ENCODE measurements at places on chromosomes 11 and 22.
A peak's percentile ranks its signal among the peaks of the same experiment; 100 is the strongest.

DNA sequence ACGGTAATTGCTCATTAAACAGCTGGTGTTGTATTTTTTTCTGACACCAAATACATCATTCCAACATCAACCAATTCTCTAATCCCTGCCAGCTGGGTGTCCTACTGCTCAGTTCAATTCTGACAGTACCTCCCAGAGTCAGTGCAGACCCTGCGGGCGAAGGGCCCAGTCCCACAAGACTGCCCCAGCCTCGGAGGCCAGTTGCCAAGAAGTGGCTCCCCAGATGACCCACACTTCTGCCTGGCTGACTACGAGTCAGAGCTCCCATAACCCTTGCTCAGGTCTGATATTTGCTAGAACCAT lies 147.2 kb downstream of the CTTN start:
- no peaks in the 10 kb centered on the region for H3K4me1 ChIP-seq
- no peaks in the 10 kb centered on the region for H3K27me3 ChIP-seq
- H3K36me3 ChIP-seq = no peaks in the 10 kb centered on the region
- H3K27ac ChIP-seq = no peak overlapping the region
- H3K4me3 ChIP-seq = no peak overlapping the region

GRCh38 chr11:9567401-9567800 lies 6.1 kb upstream of the WEE1 start:
- no peaks in the 10 kb centered on the region for H3K27me3 ChIP-seq
- H3K4me1 ChIP-seq = peaks cover 43% of the 10 kb centered on the region
- no peak overlapping the region for H3K4me3 ChIP-seq
- H3K27ac ChIP-seq = peak overlapping the region; percentile 97
- H3K36me3 ChIP-seq = no peaks in the 10 kb centered on the region
- no peak for DNase-seq

- H3K27ac ChIP-seq = no peak overlapping the region
- H3K36me3 ChIP-seq = no peaks in the 10 kb centered on the region
- DNase-seq = no peak
- H3K4me1 ChIP-seq = peaks cover 15% of the 10 kb centered on the region
- H3K27me3 ChIP-seq = no peaks in the 10 kb centered on the region
Observed at GRCh38 chr11:120130176-120130980, 7.5 kb downstream of the TRIM29 start.

DNA sequence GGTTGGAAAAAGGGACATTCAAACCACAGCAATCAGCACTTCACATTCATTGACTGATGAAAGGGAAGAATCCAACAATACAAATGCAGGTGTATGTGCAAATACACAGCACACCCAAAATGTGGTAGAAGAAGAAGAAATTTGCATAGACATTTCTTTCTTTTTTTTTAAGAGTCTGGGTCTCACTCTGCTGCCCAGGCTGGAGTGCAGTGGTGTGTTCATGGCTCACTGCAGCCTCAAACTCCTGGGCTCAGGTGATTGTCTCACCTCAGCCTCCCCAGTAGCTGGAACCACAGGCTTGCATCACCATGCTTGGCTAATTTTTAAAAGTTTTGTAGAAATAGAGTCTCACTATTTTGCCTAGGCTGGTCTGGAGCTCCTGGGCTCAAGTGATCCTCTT lies 21.9 kb downstream of the CARS1 start:
- no peaks in the 10 kb centered on the region for H3K27me3 ChIP-seq
- H3K36me3 ChIP-seq = no peaks in the 10 kb centered on the region
- no peak overlapping the region for H3K27ac ChIP-seq
- DNase-seq = no peak
- no peak overlapping the region for H3K4me3 ChIP-seq

DNA sequence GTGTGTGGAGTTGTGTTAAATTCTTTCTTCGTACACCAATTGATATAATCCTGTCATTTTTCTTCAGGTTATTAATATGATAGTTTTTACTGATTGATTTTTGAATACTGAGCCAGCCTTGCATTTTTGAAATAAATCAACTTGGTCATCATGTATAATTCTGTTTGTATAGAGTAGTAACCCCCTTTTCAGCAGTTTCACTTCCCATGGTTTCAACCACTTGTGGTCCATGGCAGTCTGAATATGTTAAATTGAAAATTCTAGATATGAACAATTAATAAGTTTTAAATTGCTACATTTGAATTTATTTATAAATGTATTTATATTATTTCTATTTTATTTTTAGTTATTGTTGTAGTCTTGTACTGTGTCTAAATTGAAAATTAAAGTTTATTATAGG lies 32.6 kb downstream of the MS4A6A start:
- no peak for DNase-seq
- H3K27me3 ChIP-seq = no peaks in the 10 kb centered on the region
- H3K27ac ChIP-seq = no peak overlapping the region
- H3K4me1 ChIP-seq = no peaks in the 10 kb centered on the region

- DNase-seq = no peak
- H3K4me3 ChIP-seq = no peak overlapping the region
- H3K4me1 ChIP-seq = no peaks in the 10 kb centered on the region
- no peaks in the 10 kb centered on the region for H3K36me3 ChIP-seq
Observed at GRCh38 chr11:36931139-36931538, 333.1 kb upstream of the RAG2 start.

- H3K27ac ChIP-seq = peak overlapping the region; percentile 8
- peaks cover 44% of the 10 kb centered on the region for H3K4me1 ChIP-seq
- no peaks in the 10 kb centered on the region for H3K36me3 ChIP-seq
Observed at GRCh38 chr22:37568012-37568411, 7.7 kb downstream of the CDC42EP1 start.

GRCh38 chr11:7347611-7348431 lies 96.1 kb downstream of the SYT9 start:
- H3K4me3 ChIP-seq = no peak overlapping the region
- no peaks in the 10 kb centered on the region for H3K27me3 ChIP-seq
- peaks cover 18% of the 10 kb centered on the region for H3K4me1 ChIP-seq
- H3K27ac ChIP-seq = peak overlapping the region; percentile 74
- DNase-seq = no peak
- no peaks in the 10 kb centered on the region for H3K36me3 ChIP-seq

- no peaks in the 10 kb centered on the region for H3K36me3 ChIP-seq
- no peak for DNase-seq
- H3K4me3 ChIP-seq = no peak overlapping the region
- peaks cover 49% of the 10 kb centered on the region for H3K4me1 ChIP-seq
- peak overlapping the region; percentile 54 for H3K27ac ChIP-seq
Observed at GRCh38 chr11:57792060-57792541, 30.5 kb downstream of the CTNND1 start.

- no peaks in the 10 kb centered on the region for H3K36me3 ChIP-seq
- H3K27me3 ChIP-seq = no peaks in the 10 kb centered on the region
- no peak overlapping the region for H3K4me3 ChIP-seq
- H3K4me1 ChIP-seq = peaks cover 20% of the 10 kb centered on the region
Observed at GRCh38 chr11:88280673-88281316, 56.7 kb downstream of the CTSC start.

DNA sequence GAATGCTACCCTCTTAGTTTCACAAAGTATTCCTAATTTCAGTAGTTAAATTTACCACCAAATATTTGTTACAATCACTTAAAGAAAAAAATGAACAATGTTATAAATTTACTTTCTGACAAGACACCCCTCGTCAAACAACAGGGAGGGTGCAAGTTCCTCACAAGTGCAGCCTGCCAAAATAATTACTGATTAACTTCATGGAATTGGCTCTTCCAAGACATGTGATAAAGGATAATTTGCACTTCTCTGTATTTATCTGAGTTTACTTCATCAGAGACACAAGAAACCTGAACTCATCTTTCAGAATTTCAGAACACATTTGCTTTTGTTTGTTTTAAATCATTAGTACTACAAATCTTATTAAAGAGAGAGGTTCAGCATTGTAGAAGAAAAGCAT lies 66.5 kb downstream of the LARGE2 start:
- H3K4me3 ChIP-seq = no peak overlapping the region
- no peaks in the 10 kb centered on the region for H3K27me3 ChIP-seq
- H3K36me3 ChIP-seq = no peaks in the 10 kb centered on the region
- peaks cover 5% of the 10 kb centered on the region for H3K4me1 ChIP-seq
- no peak for DNase-seq

DNA sequence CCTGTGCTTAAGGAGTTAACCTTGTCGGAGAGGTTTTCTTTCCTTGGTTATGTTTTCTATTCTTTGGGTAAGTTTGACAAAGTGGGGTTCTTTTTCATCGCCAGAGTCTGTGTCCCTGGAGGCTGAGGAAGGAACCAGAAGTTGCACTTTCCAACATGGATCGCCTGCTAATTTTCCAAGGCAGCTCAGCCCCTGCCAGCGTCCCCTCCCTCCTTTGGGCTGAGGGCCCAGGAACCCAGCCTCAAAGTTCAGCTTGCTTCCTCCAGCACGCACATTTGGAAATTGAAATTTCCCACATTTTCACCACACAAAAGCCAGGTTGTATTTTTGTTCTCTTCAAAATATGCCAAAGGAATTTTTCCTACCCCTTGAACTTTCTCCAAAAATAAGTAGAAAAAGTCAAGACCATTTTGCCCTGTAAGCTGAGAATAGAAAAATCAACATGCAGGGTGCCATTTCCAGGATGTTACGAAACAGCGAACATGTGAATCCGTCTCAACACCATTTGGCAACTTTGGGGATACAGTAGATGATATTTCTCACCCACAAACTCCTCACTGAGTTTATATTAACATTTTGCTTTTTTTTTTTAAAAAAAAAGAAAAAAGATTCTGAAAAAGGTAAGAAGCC lies 343.5 kb downstream of the TENM4 start:
- no peaks in the 10 kb centered on the region for H3K27me3 ChIP-seq
- H3K4me3 ChIP-seq = no peak overlapping the region
- peaks cover 3% of the 10 kb centered on the region for H3K4me1 ChIP-seq
- H3K36me3 ChIP-seq = no peaks in the 10 kb centered on the region
- H3K27ac ChIP-seq = no peak overlapping the region

- no peaks in the 10 kb centered on the region for H3K36me3 ChIP-seq
- H3K4me3 ChIP-seq = no peak overlapping the region
- DNase-seq = no peak
- no peaks in the 10 kb centered on the region for H3K4me1 ChIP-seq
- H3K27ac ChIP-seq = no peak overlapping the region
Observed at GRCh38 chr11:134407321-134407828, 4.7 kb downstream of the B3GAT1 start.

DNA sequence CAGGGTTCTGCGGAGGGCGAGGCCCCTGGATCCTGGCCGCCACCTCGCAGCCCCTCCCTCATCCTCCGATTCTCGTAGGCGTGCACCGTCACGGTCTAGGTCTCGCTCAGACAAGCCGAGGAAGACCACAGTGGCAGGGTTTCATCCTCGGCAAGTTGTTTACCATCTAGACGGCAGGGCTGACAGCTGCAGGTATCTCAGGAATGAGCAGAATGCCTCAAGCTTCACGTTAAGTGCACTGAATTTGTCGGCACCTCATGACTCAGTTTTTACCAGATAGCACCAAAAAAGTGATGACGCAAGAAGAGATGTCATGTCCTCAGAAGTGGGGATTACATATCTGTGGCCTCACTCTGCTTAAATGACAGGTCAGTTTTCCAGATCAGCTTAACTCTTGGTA lies 35.1 kb downstream of the WT1 start:
- no peak overlapping the region for H3K4me3 ChIP-seq
- peaks cover 9% of the 10 kb centered on the region for H3K27me3 ChIP-seq
- no peaks in the 10 kb centered on the region for H3K4me1 ChIP-seq
- no peak overlapping the region for H3K27ac ChIP-seq
- H3K36me3 ChIP-seq = no peaks in the 10 kb centered on the region
- DNase-seq = peak; percentile 43

GRCh38 chr11:2256951-2257700 lies 13.3 kb downstream of the ASCL2 start:
- H3K4me3 ChIP-seq = no peak overlapping the region
- H3K27ac ChIP-seq = no peak overlapping the region
- no peaks in the 10 kb centered on the region for H3K4me1 ChIP-seq
- peak; percentile 19 for DNase-seq
- no peaks in the 10 kb centered on the region for H3K27me3 ChIP-seq
- no peaks in the 10 kb centered on the region for H3K36me3 ChIP-seq

- H3K27ac ChIP-seq = no peak overlapping the region
- H3K27me3 ChIP-seq = no peaks in the 10 kb centered on the region
- DNase-seq = no peak
- H3K36me3 ChIP-seq = no peaks in the 10 kb centered on the region
- H3K4me3 ChIP-seq = no peak overlapping the region
Observed at GRCh38 chr22:47177334-47177815, 414.9 kb downstream of the TBC1D22A start.

DNA sequence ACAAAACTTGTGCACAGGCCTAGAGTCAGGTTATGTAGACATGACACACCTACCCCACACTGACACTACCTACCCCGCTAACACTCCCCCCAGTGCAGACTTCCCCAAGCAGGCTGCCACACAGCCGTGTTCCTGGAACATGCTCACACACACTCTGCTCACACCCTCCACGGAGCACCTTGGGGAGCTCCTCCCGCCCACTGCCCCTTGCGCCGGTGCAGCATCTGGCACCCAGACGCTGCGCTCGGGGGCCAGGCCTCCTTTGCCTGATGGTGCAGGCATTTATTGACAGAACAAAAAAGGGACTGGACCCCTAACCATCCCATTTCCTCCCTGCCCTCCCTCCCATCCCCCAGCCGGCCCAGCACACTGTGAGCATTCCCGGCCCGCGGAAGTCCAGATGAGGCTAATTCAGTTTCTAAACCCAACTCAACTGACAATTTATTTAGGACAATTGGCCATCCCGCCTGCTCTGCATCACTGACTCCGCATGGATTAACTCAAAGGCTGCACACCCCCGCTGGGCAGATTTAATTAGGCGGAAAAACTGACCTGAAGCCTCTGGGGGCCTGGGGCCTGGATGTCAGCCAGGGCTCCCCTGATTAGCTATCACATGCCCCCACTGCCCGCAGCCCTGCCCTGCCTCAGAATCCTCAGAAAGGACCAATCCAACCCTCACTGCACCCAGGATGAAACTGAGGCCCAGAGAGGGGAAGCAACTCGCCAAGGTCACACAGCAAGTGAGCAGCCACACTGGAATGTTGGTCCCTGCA lies 30.1 kb downstream of the KCNC1 start:
- no peak for DNase-seq
- H3K4me1 ChIP-seq = no peaks in the 10 kb centered on the region
- no peaks in the 10 kb centered on the region for H3K36me3 ChIP-seq
- H3K27ac ChIP-seq = no peak overlapping the region
- no peak overlapping the region for H3K4me3 ChIP-seq

DNA sequence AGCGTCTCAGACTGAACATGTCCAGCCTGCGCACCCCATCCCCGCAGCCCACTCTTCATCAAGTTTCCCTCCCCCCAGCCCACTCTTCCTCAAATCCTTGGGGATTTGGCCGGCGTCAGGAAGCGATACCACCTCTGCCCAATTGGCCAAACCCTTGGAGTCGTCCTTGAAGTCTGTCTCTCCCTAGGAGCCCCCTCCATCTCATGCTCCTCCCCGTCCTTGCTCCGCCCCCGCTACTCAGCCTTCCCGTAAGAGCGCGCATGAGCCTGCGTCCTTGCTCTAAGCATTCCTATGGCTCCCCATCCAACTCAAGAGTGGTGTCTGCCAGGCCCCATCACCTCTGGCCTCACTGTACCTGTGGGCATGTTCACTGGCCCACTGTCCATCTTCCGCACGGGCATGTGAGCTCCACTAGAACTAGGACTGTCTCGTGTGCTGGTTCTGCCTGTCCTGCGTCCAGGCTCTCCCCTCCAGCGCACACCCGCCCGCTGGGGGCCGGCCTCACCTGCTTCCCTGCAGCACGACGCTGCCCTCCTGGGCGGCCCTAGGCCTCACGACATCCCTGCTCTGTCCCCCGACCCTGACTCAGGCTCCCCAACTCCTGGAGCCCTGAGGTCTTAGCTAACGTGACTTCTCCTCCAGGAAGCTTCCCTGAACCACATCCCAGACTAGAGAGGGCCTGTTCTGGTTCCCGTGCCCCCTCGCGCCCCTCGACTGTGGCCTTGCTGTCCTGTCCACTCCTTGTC lies 30.5 kb upstream of the TTLL12 start:
- H3K27me3 ChIP-seq = no peaks in the 10 kb centered on the region
- H3K27ac ChIP-seq = no peak overlapping the region
- H3K4me1 ChIP-seq = peaks cover 7% of the 10 kb centered on the region
- DNase-seq = no peak

- peak overlapping the region; percentile 74 for H3K4me3 ChIP-seq
- no peak for DNase-seq
- H3K27me3 ChIP-seq = no peaks in the 10 kb centered on the region
- H3K4me1 ChIP-seq = no peaks in the 10 kb centered on the region
Observed at GRCh38 chr11:65502274-65502554, 3.4 kb downstream of the MALAT1 start.

Measured in hepatocyte (in vitro differentiated cells).